Motor neuron (in vitro differentiated cells): ENCODE measurements at places on chromosomes 4 and X. TPM values are rescaled to one million over a fixed set of nuclear protein-coding genes. Genes with fewer than 3 reads are reported as not detected.

GRCh38 chr4:181661090-181661489 is 582.1 kb upstream of the TENM3 start:
- no peak for ATAC-seq

DNA sequence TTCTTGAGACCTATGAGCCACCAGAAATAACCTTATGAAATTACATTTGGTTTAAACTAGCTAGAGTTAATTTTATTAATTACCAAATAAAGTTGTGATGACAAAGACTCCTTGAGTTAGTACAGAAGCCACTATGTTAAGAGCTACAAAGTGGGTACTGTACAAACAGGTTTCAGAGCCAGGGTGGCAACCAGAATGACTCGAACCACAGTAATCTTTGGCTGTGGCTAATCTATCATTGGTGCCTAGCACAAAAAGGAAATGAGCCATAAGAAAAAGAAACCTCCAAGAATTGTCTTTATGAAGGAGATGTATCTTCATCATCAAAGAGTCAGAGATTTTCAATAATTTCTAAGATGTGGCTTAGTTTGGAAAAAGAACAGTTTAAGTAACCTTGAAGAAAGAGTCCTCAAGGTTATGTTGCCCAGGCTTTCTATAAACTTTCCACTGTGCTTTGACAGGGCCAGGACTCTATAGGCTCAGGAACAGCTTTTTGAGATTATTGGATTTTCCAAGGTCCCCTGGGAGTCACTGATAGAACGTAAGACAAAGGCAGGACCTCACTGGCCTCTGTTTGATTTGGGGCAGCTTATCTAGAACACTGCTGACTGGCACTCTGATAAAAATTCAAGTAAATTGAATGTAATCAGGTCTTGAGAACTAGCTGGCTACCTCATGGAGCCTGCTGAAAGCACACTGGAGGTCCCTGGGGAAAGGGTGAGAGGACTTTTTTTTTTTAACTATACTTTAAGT is 777.7 kb downstream of the STIM2 start:
- ATAC-seq: no peak

MAGEA12 gene
- 0.19 TPM in 1 of 2 replicates, not detected in the other for total RNA-seq

GRCh38 chrX:131763674-131764073 is 219.8 kb downstream of the OR13H1 start:
- ATAC-seq: no peak

FABP2 gene
- total RNA-seq: not detected in 2 replicates

ITGB1BP2 gene
- total RNA-seq: 1.00 and 1.5 TPM in 2 replicates

DNA sequence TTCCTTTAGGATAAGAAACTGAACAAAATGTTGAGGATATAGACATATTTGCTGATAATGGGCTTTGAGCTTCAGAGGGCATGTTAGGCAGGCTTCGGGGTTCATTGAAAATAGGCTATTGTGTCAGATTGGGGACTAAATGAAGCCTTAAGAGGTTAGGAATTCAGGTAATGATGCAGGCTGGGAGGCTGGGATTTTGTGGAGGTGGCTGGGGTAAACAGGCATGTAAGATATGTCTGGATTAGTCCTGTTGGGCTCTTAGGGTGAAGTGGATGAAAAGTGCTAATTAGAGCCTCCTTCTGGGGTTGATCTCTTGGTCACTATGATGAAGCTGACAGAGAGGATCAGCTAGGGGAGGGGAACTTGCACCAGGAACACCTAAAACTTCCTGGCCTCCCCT is 80.2 kb upstream of the ESX1 start:
- ATAC-seq: no peak

TRIM61 gene
- total RNA-seq: 0.19 and 0.76 TPM in 2 replicates

GRCh38 chrX:13759152-13759718 is 24.7 kb downstream of the OFD1 start:
- no peak for ATAC-seq

GRCh38 chrX:153669174-153669890 is 4.3 kb downstream of the PNCK start:
- ATAC-seq: no peak

DNA sequence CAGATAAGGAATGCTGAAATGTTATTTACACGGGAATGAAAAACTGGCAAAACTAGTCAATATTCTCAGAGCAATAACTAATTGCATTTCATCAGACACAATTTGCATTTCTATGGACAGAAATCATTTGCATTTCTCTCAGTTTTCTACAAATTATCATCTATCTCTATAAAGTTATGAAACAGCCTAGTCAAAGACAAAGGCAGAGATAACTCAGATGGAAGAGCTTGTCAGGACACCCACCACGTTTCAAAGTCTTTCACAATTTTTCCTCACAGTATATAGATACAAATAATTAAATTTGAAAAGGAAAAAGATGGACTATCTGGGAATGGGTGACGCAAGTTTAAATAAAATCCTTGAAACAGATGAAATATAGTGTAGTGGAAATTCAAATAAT is 230.8 kb downstream of the GASK1B start:
- ATAC-seq: no peak

DNA sequence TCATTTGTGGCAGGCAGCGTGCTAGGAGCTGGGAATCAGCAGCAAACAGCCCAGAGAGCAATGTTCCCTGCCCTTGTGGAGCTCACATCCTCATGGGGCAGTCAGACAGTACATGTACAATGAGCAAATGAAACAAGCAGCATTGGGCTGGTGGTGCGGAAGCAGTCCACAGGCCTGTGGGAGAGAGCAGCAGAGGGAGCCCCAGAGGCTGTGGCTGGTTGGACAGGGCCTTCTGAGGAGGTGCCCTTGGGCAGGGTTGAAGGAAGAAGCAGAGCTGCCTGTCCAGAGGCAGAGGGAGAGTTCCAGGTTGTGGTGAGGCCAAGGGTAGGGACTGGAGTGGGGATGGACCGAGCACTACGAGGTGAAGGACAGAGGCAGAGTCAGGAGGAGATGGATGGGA is 22.5 kb downstream of the MMGT1 start:
- ATAC-seq: no peak

DNA sequence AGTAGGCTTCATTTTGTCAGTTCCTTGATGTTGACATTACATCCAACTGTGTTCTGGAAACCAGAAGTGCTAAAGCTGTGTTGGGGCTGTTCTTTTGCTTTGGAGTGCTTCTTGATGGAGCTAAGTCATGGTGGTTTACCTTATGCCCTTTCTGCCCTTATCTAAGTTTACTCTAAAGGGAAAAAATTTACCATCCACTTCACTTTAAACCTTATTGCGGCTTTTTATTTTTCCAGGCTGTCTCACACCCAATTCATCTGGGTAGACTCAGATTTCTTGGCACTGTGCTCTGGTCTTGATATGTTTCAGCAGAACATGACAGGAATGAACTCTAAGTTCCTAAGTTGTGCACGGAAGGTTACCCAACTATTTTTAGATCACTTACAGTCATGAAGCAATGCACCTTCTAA is 104.7 kb upstream of the TTC29 start:
- no peak for ATAC-seq

DNA sequence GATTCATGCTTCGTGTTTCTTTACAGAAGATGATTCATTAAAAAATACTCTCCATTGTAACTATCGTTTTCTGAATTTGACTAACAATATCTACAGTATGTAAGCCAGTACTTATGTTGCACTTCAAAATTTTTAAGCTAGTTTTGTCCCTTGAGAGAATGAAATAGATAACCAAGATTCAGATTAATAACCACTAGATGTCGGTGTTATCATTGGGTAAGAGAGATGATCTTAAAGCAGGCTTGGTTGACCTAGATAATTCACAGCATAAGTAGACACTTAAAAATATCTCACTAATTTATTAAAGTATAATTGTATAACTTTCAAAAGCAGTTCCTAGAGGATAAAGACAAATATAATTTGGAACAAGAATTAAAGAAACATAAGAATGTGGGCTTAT is 430.9 kb downstream of the C4orf33 start:
- ATAC-seq: no peak

DNA sequence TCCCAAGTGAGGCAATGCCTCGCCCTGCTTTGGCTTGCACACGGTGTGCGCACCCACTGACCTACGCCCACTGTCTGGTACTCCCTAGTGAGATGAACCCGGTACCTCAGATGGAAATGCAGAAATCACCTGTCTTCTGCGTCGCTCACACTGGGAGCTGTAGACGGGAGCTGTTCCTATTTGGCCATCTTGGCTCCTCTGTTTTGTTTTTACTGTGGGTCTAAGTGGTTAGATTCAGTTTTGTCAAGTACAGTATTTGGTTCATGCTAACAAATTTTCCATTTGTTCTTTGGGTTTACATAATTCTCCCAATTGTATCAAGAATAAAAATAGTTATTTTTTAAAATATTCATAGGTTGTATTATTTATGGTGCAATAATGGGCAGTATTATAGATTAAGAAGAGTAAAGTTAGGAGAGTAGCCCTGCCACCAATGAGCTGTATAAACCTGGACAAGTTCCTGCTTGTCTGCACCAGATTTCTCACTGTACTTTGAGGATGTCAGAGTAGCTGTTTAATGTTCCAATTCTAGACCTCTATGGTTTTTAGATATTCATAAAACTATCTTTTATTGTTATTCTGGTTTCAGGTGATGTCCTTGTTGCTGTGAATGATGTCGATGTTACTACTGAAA is 23.4 kb downstream of the INTU start:
- ATAC-seq: no peak
